ENCODE measurements at places on chromosomes 1 and 21.
A peak's percentile ranks its signal among the peaks of the same experiment; 100 is the strongest.

- no peak for DNase-seq
These were observed 2.7 kb upstream of the CD5L start for GRCh38 chr1:157844089-157844830.

GRCh38 chr1:29679316-29679715 lies 443.0 kb downstream of the PTPRU start:
- no peak for DNase-seq

DNA sequence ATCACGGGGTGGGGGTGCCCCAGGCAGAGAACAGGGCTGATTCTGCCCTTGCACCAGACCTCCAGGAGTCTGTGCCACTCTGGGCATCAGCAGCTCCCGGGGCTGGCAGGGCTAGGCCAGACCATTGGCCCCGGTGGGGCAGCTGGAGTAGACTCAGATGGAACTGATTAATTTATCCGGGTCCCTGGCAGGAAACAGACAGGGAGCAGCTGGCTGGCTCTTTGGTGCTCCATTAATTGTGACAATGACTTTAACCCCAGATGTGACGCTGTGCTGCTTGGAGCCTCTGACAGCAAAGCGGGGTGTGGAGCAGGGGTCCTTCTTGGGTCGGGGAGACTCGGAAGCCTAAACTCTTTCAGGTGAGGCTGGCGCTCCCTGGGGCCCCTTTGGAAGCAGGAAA lies 9.5 kb downstream of the EPHA8 start:
- no peak for DNase-seq

- no peak for DNase-seq
These were observed 7.1 kb upstream of the CD34 start for GRCh38 chr1:207918011-207918410.

DNA sequence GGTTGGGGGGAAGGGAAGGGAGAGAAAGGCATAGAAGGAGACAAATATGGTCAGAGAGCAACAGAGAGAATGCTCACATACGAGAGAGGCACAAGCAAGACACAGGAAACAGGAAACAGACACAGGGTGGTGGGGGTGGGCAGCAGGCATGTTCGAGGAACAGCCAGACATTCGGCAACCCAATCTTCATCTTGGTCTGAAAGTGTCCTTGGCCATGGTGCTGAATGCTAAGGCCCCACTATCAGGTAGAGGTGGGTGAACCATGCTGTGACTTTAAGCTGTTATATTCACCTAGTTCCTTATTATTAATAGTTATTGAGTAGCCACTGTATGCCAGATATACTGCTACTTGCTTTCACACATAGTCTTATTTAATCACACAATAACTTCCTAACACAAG lies 109.2 kb downstream of the DDX20 start:
- no peak for DNase-seq

DNA sequence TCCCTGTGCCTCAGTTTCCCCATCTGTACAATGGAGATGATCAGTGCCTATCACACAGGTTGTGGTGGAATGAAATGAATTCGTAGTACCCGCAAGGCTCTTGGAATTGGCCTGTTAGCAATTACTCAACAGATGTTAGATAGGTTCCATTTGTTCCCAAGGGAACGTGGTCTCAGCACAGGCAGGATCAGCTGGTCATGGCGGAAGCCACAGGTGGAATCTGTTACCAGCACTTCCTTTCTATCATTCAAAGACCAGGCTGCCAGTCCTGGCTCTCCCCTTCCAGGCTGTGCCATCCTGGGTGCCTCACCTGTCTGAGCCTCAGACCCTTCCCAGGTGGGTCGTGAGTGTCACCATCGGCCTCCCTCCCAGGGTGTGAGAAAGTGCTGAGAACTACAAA lies 61.5 kb downstream of the FBXO2 start:
- DNase-seq = no peak

DNA sequence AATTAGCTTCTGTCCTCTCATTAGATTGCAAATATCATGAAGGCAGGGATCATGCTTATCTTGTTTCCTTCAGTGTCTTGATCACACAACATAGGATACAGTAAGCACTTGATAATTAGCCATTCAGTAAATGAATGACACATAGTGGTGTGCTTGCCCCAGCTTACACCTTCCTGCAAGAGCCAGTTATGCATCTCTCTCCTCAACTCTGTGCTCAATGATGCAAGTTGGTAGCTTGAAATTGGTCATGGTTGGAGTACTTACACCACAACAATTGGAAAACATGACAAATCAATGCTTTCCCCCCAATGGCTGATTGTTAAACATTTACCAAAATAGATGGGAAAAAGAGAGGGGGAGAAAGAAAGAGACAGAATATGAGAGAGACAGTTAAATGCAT lies 129.2 kb downstream of the NUF2 start:
- DNase-seq = no peak

GRCh38 chr1:60949154-60949825 lies 133.1 kb upstream of the NFIA start:
- DNase-seq = no peak

DNA sequence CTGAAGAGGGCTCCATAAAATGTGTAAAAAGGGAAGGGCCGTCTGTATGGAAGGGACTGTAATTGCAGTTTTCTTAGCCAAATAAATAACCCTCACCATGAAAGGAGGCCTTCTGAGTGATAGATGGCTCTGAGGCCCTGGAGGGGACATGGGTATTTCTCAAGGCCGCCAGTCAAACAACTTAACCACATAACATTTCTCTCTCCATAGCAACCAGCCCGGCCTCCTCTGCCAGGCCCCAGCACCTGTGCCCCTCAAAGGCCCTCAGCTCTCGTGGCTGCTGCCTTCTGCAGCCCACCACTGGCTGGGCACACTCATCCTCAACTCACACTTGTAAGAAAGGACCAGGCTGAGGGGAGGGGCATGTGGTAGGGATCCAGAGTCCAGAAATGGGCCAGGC lies 57.0 kb upstream of the GJB5 start:
- DNase-seq = no peak

DNA sequence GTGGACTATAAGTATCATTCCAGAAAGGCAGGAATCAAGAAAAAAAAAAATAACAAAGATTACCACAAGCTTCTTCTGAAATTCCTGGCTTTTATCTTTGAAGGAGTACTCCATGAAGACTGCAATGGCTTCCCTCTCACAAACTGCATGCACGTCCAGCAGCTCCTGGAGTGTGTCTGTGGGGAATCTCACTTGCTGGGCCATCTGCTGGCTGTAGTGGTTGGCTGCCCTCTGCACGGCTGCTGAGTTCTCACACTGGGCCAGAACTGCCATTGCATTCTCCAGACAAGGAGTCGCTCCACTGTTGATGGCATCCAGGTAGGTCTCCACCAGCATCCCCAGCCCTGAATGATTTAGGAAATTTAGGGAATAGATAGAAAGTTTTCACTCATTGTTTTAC lies 23.3 kb upstream of the GBP2 start:
- DNase-seq = no peak

- DNase-seq = no peak
These were observed 57.3 kb downstream of the PGBD5 start for GRCh38 chr1:230368871-230369270.

GRCh38 chr1:23742670-23743286 lies 493 bp upstream of the ELOA start:
- DNase-seq = no peak

DNA sequence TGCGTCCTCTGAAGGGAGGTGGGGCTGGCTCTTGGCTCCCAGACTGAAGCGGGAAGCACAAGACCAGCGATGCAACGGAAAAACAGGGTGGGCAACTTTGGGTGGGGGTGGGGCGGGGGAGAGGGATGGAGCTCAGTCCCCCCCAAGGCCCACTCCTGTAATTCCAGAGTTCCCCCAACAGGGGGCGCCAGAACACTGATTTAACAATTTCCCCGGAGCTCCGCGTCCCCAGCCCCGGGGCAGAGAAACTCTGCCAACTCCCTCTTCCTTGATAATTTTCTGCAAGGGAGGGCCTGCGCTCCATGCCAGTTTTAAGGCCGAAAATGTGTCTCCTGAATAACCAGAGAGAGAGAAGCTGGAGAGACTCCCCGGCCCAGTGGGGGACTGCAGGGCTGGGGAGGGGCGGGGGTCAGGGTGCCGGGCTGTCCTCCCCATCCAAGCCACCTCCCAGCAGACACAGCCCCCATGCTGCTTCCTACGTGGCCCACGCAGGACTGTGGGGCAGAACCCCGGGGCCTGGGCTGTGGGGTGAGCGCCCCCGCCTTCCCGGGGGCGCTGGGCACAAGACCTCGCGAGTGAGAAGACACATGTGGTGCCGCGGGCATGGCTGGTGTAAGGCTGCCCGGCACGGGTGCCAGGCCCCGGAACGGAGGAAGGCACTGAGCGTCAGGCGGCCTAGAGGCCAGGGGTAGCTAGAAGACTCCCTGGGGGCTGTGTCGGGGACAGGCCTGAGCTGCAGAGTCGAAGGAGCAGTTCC lies 51.4 kb downstream of the KIF21B start:
- DNase-seq = peak; percentile 39

- DNase-seq = no peak
These were observed 797 bp upstream of the RSPH1 start for GRCh38 chr21:42496839-42497202.

DNA sequence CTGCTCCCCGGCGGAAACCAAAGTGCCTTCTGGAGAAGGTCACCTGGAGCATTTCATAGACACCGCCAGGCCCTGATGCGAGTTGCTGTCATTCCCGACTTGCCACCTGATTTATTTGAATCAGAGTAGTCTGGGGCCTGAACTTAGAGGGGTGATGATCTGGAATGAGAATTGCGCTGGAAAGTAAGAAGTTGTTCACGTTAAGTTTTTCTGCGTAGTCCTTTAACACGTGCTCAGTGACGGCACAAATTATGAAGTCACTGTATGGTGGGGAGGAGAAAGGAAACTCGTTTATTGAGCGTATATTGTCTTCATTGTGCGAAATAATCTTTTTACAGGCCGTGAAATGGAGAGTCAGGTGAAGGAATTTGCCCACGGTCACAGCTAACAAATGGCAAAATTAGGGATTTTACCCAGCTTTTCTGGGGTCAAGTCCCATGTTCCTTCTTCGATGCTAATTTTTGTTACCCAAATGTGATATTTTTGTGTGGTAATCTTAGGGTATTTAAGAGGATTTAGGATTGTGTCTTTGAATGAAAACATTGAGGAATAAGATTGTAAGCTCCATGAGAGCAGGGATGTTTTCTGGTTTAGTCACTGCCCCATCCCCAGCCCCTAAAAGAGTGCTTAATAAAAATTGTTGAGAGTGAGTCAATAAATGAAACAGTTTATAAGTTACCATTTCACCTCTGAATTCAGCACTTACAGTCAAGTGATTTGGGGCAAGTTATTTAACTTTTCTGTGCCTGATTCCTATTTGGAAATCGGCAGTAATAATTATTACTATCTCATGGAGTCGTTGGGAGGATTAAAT lies 46.4 kb upstream of the NBL1 start:
- DNase-seq = no peak

GRCh38 chr1:155844860-155845421 lies 12.1 kb downstream of the GON4L start:
- DNase-seq = no peak

GRCh38 chr1:86068841-86069756 lies 87.5 kb downstream of the COL24A1 start:
- DNase-seq = no peak

- DNase-seq = no peak
These were observed 36.0 kb upstream of the DISC1 start for GRCh38 chr1:231590453-231591198.

DNA sequence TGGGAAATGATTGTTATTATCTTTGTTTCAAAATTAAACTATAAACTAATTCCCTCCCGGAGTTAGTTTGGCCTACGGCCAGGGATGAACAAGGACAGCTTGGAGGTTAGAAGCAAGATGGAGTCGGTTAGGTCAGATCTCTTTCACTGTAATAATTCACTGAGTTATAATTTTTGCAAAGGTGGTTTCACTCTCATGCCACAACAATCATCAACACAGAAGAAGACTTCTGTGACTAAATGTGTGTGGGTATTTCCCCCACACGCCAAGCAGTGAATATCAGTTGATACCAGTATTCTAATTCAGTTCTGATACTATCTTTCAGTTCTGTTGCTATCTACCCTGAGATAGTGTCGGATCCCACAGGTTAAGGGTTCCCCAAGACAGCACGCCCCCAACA lies 215.1 kb downstream of the S1PR1 start:
- no peak for DNase-seq

GRCh38 chr21:35204850-35205541 lies 155.9 kb upstream of the RUNX1 start:
- no peak for DNase-seq

DNA sequence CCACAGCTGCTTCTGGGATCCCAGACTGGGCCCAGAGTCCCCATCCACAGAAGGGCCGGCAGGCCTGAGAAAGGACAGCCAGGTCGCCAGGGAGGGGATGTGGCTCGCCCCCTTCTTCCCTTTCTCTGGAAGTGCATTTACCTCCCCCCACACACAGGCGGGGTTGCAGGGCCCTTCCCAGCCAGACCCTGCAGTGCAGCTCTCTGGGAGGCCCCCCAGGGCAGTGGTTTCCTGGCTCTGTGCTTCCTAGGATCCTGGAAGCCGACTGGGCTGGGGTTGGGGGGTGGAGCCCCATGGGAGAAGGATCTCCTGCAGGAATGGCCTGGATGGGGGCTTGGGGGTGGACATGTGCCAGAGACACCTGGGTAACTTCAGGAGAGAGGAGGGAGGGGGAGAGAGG lies 4.2 kb upstream of the COL6A1 start:
- no peak for DNase-seq

DNA sequence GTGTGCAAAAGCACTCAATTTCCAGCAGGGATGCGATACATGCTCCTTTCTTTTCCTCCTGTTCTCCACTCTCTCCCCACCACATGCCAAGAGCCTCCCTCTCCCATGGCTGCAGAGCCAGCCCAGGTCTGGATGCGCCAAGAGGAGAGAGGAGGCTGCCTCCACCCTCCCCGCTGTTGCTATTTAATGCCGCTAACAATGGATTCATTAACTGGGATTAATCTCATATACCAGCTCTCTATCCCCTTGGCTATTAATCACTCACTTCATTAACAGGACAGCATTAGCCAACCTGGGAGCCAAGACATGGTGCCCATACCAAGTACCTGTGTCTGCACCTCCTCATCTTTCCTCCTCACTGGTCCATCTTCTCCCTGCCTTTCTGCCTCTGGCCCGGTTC lies 49.1 kb upstream of the SCMH1 start:
- DNase-seq = no peak

- DNase-seq = no peak
These were observed 81.6 kb upstream of the LRRC8D start for GRCh38 chr1:89739013-89739843.

- no peak for DNase-seq
These were observed 425.5 kb downstream of the KCTD3 start for GRCh38 chr1:215992620-215993019.

GRCh38 chr1:153362187-153362775 lies 4.6 kb downstream of the S100A9 start:
- DNase-seq = no peak

All from NCI-H1930 (cell line).